Heart right ventricle (tissue), 16 donors: ENCODE measurements at places on chromosomes 7 and 10. TPM values are rescaled to one million over a fixed set of nuclear protein-coding genes. Genes with fewer than 3 reads are reported as not detected.
A peak's percentile ranks its signal among the peaks of the same experiment; 100 is the strongest.

DNA sequence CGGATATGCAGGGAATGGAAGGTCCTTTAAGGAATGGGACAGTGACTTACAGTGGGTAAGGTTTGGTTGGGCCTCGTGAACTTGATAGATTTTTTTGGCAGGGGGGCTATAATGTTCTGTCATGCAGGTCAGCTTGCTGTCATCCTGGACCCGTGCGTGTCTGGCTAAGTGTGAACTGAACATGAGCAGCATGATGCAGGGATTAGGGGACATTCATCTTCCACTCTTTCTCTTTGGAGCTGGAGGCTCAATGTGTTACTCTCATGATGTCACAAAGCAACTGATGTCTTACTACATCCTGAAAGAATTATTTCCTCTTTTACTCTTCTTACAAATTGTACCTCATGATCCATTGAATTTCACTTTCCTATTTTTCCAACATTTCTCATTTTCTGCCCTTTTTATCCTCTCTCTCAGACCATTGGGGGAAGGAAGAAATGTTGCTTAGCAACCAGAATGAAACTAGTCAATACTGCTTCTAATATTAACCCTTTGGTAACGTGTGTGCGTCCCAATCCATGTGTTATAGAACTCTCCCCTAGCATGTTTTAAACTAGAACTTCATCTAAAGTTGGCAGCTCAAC lies 549.1 kb downstream of the LRMDA start:
- no peak for DNase-seq

DNA sequence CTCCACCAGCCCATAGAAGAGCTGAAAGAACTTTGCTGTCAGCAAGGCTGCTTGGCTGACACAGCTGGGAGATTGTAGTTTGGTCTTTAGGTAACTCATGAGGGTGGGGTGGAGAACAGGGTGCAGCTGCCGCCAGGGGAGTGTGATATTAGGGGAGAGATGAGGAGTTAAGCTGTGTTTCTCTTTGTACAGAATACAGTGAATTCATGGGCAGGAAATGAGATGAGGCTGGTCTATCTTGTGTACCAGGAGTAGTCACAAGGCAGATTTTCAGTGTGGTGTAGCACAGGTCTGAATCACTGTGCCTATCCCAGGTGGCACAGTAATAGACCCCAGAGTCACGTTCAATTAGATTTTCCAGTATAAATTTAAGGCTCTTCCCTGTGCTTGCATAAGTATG lies 56.6 kb upstream of the TARP start:
- DNase-seq = no peak

Gene PTF1A
- not detected for total RNA-seq

Gene WNT8B
- not detected for total RNA-seq

GRCh38 chr10:70343712-70344111 lies 38.7 kb downstream of the LRRC20 start:
- DNase-seq = no peak

- DNase-seq = no peak
Measured at GRCh38 chr7:105691082-105691679, 109.9 kb upstream of the EFCAB10 start.

DNA sequence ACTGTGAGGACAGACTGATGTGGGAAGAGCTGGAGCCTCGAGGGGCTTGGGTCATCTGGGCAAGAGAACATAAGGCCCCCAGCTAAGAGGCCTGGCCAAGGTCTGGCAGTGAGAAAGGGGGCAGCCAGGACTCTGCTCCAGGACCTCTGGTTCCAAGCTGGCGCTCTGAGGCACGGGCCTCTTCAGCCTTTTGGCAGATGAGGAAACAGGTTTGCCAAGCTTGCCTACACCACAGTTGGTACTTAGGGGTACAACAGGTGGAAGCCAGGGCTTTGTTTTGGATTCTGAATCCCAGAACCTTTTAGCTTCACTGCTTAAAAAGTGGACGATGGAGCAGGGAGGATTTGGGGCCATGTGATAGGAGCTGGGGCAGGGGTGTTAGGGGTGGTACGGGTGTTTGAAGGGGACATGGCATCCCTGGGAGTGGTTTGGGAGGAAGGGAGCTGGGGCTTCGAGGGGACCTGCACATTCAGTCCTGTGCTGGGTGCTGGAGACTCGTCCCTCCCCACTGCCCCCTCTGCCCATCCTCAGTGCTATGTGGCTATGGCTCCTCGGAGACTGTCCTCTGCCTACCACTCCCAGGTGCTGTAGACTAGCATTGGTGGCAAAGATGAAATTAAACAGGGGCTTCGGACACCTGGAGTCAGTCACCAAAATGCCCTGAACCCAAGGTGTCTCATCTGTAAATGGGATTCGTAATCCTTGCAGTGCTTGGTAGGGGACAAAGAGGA lies 30.3 kb downstream of the ZNF775 start:
- no peak for DNase-seq

DNA sequence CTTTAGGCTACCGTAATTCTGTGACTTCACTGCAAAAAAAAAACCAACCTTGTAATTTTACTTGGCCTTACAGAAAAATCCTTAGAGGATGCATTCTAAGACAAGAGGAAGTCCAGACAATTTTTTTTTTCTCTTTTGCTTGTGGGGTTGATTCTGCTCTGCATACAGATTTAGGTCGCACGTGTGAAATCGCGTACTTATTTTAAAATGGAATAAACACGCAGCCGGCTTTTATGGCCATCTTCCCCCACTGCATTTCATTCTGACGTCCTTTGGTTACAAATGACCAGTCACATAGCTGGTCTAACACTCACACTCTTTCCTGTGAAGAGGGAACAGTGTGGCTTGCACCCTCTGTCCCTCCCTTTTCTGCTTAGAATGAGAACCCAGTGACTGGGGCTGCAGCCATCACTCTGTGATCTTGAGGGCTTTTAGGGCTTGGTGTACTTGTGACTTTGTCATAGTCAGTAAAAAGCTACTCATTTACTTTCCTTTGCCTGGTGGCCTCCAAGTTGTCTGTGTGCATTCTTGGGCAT lies 63.6 kb upstream of the CARD11 start:
- DNase-seq = no peak

DNA sequence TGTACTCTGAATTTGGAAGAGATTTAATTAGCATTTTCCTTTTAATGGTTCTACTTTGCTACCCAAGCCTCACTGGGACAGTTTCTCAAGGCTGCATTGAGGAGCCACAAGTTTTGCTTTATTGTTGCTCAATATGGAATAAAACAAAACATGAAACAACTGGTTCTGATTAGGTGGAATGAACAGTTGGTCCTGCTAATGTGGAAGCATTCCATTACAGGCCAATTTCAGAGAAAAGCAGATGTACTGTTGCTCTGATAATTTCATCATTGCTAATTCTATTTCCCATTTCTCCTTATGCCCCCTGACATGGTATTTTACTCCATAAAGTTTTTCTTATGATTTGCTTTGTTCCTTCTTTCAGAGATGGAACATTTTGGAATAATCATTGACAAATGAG lies 66.0 kb upstream of the PAPSS2 start:
- no peak for DNase-seq

DNA sequence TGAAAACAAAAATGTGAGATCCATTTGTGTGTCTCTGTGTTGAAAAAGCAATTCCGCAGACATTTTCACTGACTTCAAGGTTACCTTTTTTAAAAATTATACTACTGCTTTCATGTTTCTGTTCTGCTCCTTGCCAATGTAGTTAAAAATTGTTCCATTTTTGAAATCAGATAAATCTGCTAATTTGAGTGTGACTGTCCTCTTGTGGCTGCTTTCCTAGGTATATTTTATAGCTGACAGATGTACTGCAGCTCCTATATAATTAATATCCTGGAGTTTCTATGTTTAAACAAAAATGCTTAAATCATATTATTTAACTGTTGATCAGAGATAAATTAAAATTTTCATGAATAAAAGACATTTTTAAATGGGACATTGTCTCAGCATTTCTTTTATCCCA lies 177.6 kb upstream of the LRRTM3 start:
- no peak for DNase-seq

DNA sequence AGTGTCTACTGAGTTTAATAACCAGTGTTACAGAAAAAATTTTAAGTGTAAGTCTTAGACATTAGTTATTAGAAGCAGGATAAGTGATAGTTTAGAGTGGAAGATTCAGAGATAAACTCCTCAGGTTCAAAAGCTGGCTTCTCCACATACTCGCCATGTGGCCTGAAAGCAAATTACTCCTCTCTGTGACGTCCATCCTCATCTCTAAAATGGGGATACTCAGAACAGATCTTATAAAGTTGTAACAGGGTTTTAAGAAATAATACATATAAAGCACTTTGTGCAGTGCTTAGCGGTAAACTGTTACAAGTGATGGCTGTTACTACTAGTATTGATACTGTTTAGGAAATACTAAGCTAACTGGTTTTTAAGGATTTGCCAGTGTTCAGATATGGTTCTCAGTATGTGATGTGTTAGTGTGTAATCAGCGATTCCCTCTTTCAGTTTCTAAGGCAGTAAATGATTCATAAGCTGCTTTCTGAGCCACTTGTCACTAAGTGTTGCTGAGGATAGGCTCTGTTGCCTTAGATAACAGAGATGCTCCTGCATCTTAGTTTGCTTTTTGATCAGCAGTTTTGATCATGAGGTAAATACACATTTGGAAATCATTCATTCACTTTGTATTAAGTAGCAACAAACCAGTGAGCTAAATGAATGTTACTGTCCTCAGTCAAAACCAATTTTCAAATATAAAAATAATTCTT lies 58.7 kb downstream of the CYP51A1 start:
- no peak for DNase-seq

DNA sequence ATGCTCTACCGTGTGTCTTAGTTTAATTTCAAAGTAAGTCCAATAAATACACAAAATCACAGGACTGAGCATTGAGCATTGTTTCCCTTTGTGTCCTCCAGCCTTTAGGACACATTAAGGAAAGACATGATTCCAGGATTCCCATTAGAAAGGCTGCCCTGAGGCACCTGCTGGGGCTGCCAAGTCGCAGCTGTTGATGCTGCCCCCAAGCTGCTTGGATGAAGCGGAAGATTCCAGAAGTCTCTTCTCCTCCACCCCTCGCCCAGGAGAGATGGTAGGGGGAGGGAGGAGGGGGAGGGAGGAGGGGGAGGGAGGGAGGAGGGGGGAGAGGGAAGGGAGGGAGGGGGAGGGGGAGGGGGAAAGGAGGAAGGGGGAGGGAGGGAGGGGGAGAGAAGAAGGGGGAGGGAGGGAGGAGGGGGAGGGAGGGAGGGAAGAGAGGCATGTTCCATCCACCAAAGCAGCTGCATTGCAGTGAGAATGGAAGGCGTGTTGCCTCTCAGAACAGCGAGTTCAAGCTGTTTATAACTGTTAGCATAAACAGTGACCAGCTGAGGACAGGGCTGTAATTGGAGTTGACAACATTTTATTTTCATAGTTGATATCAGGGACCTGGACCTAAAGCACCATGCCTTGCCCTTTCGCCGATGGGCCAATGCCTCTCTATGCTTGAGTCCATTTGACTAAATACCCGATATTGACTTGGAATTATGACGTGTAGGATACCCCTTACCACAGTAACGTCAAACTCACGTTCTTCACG lies 67.3 kb downstream of the DIP2C start:
- DNase-seq = no peak

- DNase-seq = no peak
Measured at GRCh38 chr7:131051304-131051703, 276.4 kb upstream of the MKLN1 start.

- no peak for DNase-seq
Measured at GRCh38 chr7:47197486-47197885, 384.4 kb downstream of the TNS3 start.

GRCh38 chr7:90853205-90853604 lies 257.1 kb downstream of the CDK14 start:
- no peak for DNase-seq

- no peak for DNase-seq
Measured at GRCh38 chr10:124912101-124912886, 29.6 kb upstream of the ZRANB1 start.

DNA sequence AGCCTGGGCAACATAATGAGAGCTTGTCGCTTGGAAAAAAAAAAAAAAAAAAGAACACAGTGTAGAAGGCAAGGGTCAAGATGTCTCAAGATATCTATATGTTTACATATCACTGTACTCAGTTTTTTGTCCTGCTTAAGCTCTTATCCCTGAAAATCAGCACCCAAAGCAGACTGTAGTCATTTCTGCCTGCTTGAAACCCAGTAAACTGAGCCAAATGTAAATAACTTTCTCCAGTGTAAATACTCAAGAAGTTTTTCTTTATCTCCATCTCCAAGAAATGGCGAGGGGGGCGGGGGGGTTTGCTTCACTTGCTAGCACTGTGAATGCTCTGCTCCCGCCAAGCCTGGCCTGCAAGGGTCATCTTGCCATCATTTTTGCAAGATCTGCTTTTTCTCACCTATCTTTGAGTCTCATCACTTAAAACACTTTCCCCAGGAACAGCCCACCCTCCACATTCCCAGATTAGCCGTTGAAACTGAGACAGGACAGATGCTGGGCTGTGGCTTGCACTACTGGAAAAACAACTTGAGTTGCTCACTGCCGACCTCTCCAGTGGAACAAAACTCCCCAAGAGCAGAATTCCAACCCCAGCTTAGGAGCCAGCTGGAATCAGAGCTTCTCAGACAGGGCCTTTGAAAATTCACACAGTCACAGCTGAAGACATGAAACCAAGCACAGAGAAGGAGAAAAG lies 54.6 kb downstream of the AFAP1L2 start:
- peak; percentile 17 for DNase-seq

Gene OR2A12
- not detected for total RNA-seq

- peak; percentile 26 for DNase-seq
Measured at GRCh38 chr10:27285093-27285492, 44.5 kb upstream of the ACBD5 start.

Gene CYP3A4
- not detected for total RNA-seq

DNA sequence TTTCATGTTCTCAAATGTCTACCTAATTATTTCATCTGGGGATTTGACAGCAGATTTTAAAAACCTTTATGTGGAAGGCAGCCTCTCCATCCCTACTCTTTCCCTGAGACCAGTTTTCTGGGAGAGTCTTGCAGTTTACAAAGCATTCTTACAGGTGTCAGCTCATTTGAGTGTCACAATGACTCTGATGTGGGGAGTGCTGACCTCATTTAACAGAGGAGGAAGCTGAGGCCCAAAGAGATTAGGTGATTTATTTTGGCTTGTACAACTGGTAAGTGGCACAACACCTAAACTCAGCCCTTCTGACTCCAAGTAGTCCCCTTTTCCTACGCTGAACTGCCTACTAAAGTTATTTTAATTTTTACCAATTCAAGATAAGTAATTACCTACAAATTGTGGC lies 33.3 kb upstream of the MAT1A start:
- DNase-seq = no peak

Gene ASB13
- 16.3 TPM for total RNA-seq

GRCh38 chr10:80081801-80082750 lies 3.6 kb downstream of the TMEM254 start:
- DNase-seq = no peak

GRCh38 chr10:498760-499435 lies 190.6 kb downstream of the DIP2C start:
- no peak for DNase-seq

Gene PAPSS2
- total RNA-seq = 9.1 TPM

- DNase-seq = no peak
Measured at GRCh38 chr7:155579565-155579964, 33.2 kb upstream of the CNPY1 start.
